ENCODE measurements at places on chromosomes 12 and 14.

DNA sequence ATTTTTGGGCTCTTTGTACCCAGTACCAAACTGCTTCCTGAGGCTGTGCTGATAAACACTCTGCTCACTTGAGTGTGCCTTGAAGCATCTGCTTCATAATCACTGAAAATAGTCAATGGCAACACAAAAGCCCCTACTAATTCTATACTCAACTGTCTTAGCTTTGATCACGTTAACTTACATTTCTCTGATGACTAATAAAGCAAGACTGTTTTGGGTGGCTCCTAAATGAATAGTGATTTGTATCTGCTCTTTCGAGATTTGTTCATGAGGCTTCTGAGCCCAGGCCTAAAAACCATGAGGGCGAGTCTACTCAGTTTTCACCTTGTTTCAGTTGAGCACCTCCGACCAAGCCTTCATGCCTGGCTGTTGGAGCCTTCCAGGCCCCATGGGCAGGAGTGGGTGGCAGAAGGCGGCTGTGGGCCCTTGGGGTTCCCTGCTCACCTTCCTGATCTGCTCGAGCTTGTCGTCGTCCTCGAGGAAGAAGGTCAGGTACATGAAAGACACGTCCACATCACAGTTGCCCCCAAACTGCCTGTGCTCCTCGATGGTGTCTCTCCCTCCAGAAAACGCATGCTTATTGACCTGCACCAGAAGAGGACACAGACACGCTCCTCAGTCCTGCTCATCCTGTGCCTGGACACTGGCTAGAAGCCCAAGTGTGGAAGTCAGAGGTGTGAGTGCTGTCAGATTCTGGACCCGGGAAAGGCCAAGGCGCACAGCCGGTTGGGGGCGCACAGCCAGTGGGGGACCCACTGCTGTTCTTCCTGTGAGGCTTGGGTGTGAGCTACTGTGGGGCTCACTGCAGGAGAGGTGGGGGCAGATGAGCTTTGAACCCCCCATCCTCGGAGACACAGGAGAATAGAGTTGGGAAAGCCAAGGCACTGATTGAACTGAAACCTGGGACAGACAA lies 13.7 kb downstream of the SLC25A47 start:
- DNase-seq = no peak

DNA sequence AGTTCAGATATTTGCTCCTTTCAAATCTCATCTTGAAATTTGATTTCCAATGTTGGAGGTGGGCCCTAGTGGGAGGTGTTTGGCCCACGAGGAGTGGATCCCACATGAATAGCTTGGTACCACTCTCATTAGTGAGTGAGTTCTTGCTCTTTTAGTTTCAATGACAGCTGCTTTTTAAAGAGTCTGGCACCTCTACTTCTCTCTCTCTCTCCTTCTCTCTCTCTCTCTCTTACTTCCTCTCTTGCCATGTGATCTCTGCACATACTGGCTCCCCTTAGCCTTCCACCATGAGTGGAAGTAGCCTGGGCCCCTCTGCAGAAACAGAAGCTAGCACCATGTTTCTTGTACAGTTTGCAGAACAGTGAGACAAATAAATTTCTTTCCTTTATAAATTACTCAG lies 25.1 kb downstream of the GPR65 start:
- no peak for DNase-seq

DNA sequence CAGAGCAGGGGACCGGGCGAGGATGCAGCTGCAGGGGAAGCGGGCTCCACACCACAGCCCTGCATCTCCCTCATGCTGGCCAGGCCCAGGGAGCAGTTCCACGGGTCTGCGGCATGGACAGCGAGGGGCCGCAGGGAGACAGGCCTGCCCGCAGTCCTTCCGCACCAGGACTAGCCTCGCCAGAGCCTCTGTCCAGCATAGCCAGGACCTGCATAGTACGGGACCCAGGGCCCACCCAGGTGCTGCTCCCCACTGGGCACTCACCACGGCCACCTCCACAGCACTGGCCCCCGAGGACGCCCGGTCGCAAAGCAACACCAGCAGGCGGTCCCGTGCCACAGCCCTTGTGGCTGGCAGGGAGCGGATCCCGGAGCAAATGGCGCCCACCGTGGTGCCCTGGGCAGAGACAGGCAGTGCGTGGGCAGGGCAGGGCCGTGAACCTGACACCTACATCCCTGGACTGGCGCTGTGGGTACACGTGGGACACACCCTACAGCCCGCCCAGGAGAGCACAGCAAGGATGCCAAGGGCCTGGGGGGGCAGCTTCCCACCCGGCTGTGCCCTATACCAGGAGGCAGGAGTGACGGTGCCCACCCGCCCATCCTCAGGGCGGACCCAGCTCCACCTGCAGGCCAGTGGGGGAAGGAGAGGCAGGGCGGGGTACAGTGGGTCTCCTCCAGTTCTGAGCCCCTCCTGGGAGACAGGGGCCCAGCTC lies 23.8 kb downstream of the JAG2 start:
- DNase-seq = no peak

- no peak for DNase-seq
These were observed 56.9 kb upstream of the GSC start for GRCh38 chr14:94826774-94827173.

GRCh38 chr12:43305065-43305464 lies 246.9 kb downstream of the ADAMTS20 start:
- DNase-seq = no peak

DNA sequence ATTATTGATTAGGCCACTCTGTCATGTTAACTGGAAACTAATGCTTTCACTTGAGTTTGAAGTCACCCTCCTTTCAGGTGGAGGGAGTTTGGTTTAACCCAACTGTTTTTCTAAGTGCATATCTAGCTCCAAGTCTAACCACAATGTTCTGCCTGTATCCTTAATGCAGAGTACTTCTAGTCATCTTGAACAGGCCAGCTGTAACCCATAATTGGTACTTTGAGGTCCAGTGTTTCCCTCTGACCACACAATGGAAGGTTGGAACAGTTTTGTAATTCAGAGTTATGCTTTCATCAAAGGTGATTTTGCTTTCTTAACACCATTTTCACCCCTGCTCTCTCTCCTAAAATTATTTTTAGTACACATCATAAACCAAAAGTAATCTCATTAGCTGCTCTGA lies 237.2 kb upstream of the DCN start:
- DNase-seq = no peak

DNA sequence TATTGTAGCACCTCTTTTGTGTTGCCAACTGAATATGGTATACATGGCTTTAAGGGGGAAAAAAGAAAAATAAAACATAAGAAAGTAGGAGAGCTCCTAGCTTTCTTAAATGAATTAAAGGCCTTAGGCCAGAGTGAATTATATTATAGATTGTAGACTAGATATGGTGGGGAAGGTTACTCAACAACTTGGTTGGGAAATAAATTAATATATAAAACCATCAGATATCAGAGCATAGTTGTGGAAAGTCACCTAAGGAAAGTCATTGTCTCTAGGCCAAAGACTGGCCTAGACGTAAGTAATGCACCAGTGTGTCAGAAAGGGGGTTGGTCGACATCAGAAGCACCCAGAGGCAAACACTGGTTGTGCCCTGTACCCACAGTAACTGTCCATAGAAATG lies 391.8 kb downstream of the RAD51B start:
- DNase-seq = no peak

DNA sequence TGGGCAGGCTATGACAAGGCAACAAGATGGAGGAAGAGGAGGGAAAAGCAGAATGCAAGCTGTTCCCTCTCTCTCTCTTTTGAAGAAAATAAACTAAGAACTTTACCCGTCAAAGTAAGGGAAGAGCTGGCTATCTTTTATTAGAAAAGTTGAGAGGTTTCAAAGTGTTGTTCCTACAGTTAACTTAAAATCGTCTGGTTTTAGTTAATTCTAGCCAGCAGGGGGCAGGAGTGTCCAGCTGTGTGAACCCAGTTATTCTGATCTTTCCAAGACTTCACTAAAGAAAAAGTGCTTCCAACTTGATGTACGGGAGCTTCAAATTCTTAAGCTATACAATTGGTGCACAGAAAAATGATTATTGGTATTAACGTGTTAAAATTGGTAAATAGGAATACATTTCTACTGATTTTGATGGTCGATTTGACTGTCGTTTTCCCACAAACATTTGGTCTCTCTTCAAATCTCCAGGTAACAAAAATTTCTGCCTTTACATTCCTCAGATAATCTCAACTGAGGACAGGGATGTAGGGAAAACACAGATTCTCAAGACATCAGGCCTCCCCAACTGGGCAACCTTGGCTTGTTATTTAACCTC lies 28.4 kb upstream of the MON2 start:
- DNase-seq = peak; percentile 19

DNA sequence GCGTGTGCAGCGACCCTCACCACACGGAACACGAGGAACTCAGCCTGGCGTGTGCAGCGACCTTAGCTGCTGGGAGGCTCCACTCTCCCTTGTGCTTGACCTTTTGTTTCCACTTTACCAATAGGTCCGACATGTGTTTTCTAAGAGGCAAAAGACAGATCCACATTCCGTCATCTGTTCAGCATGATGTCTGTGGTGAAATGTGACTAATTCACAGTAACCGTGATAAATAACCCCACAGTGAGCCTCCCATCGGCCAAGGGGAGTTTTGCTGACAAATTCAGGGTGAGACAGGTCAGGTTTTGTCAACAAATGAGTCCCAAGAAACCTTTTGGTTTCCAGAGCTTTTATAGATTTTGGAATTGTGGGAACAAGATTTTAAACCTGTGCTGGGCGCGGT lies 55.9 kb downstream of the MOK start:
- no peak for DNase-seq

GRCh38 chr12:22856178-22856577 lies 231.2 kb downstream of the ETNK1 start:
- DNase-seq = no peak

GRCh38 chr12:95634622-95635621 lies 83.6 kb upstream of the USP44 start:
- DNase-seq = no peak

GRCh38 chr12:92144631-92145480 lies 790 bp downstream of the BTG1 start:
- DNase-seq = peak; percentile 16
